OCI-LY7 (cell line): ENCODE measurements at places on chromosomes 2 and 18. TPM values are rescaled to one million over a fixed set of nuclear protein-coding genes. Genes with fewer than 3 reads are reported as not detected.

PHLPP1 gene
- 11.5 and 12.4 TPM in 2 replicates for total RNA-seq

KLHL41 gene
- total RNA-seq, result not detected in 2 replicates

LINC00305 gene
- total RNA-seq, result not detected in 2 replicates

KHK gene
- total RNA-seq, result 17.9 and 19.7 TPM in 2 replicates

C1QL2 gene
- not detected in 2 replicates for total RNA-seq

B4GALT6 gene
- total RNA-seq, result 16.4 and 22.8 TPM in 2 replicates

RFX8 gene
- not detected in 2 replicates for total RNA-seq

ARHGEF33 gene
- not detected in 2 replicates for total RNA-seq

LRP2 gene
- 0.06 and 0.89 TPM in 2 replicates for total RNA-seq

CYB5A gene
- total RNA-seq, result not detected in 2 replicates

FBXO15 gene
- 1.2 and 2.1 TPM in 2 replicates for total RNA-seq

CD8B gene
- not detected in 2 replicates for total RNA-seq

MC2R gene
- not detected in 2 replicates for total RNA-seq

CHPF gene
- total RNA-seq, result 30.5 and 33.0 TPM in 2 replicates

SCN7A gene
- not detected in 2 replicates for total RNA-seq

MTCL1 gene
- 159 and 170 TPM in 2 replicates for total RNA-seq

WBP1 gene
- total RNA-seq, result 68.8 and 83.8 TPM in 2 replicates

CRYGC gene
- total RNA-seq, result not detected in 2 replicates

ACTR1B gene
- total RNA-seq, result 68.2 and 69.7 TPM in 2 replicates

IL36G gene
- not detected in 2 replicates for total RNA-seq

LIMS3 gene
- total RNA-seq, result 1.9 and 2.1 TPM in 2 replicates

GKN1 gene
- total RNA-seq, result not detected in 2 replicates

PTPRM gene
- not detected in 2 replicates for total RNA-seq

SCLY gene
- 29.9 and 31.2 TPM in 2 replicates for total RNA-seq

MYO7B gene
- total RNA-seq, result 3.3 and 3.7 TPM in 2 replicates

CYP20A1 gene
- total RNA-seq, result 19.7 and 20.3 TPM in 2 replicates

SCN9A gene
- total RNA-seq, result not detected in 2 replicates

DPP10 gene
- not detected in 2 replicates for total RNA-seq

TEX51 gene
- total RNA-seq, result not detected in 2 replicates

RTP5 gene
- not detected in 2 replicates for total RNA-seq

KLF7 gene
- 0.35 TPM in 1 of 2 replicates, not detected in the other for total RNA-seq

RNF152 gene
- not detected in 2 replicates for total RNA-seq

DLX2 gene
- total RNA-seq, result not detected in 2 replicates

UPP2 gene
- total RNA-seq, result not detected in 2 replicates

SRD5A2 gene
- total RNA-seq, result not detected in 2 replicates

TTR gene
- not detected in 2 replicates for total RNA-seq

L3MBTL4 gene
- total RNA-seq, result not detected in 2 replicates

NGEF gene
- total RNA-seq, result 0.82 TPM in 1 of 2 replicates, not detected in the other

CYP27A1 gene
- 0.23 TPM in 1 of 2 replicates, not detected in the other for total RNA-seq

LYPD6B gene
- not detected in 2 replicates for total RNA-seq

RAX gene
- total RNA-seq, result not detected in 2 replicates
